ENCODE measurements at places on chromosomes 6 and 20.

GRCh38 chr6:134317471-134318131 is at the start of gene SGK1:
SGK1 (minus strand) TSS chr6:134318112; CDS start chr6:134317460, 652 bp downstream.
- DNase-seq: no peak

DNA sequence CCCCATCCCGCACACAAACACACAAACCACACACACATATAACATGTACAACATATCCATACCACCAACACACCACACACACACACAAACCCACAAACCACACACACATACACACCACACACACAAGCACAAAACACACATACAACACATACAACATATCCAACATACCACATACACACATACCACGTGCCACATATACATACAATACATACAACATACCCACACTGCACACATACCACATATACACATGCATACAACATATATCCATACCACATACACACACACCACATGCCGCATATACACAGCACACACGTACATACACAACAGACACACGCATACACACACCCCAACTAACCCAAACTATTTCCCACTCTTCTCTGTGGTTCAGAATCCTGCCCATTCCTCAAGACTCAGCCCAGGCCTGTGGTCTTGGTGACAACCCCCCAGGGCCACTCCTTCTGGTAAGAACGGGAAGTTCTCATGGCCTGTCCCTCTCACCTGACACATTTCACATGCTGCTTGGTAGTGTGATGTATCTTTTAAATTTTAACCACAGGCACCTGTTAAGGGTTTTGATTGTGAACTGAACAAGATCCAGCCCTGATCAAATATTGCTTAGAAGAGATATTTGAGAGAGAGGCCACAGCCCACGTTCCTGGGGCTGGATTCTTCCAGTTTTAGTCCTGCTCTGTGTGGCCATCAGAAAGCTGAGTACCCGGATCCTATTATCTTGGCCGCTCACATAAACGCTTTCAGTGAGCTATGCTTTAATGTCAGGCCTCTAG is 55.9 kb upstream of the KCNK16 start:
- no peak for DNase-seq

- DNase-seq: no peak
Observed at GRCh38 chr6:169269180-169270076, 15.8 kb upstream of the THBS2 start.

DNA sequence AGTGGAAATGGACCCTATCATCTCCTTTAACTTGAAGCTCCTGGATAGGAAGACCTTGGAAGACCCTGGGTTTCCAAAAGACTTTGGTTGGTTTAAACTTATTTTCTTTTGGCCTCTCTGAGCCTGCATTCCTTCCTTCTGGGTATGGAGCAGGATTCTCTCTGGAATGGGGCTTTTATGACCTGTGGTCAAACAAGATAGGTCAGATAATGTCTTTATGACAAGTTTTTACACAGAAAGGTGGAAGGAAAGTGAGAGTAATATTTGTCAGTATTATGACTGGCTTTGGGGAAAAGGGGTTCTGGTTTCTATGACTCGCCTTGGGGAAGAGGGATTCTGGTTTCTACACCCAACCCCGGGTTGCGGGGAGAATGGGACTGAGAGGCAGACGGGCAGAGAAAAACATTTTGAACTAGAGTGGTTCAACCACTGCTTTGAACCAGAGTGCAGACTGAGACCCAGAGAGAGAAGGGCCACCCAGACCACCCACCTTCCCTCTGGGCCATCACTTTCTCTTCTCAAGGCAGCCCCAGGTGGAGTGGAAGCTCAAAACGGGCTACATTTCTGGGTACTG is 37.6 kb upstream of the KCNK5 start:
- DNase-seq: no peak

DNA sequence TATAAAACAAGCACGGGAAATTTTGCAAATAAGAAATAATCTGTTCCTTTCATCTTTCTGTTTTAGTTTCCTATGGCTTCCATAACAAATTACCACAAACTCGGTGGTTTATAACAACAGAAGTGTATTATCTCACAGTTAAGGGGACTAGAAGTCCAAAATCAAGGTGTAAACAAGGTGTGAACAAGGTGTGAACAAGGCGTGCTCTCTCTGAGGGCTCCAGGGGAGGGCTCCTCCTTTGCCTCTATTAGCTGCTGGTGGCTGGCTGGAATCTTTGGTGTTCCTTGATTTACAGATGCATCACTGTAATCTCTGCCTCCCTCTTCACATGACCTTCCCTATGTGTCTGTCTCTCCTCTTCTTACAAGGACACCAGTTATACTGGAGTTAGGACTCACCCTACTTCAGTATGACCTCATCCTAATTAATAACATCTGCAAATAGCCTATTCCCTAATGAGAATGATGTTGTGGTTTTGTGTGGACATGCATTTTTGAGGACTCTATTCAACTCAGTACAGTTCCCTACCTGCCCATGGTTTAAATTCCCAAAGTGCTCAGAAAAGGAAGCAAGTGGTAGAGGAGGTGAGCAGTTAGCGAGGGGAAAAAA is 17.5 kb upstream of the BMP5 start:
- DNase-seq: no peak

- DNase-seq: no peak
Observed at GRCh38 chr20:1479831-1480595, 11.2 kb downstream of the SIRPB2 start.

DNA sequence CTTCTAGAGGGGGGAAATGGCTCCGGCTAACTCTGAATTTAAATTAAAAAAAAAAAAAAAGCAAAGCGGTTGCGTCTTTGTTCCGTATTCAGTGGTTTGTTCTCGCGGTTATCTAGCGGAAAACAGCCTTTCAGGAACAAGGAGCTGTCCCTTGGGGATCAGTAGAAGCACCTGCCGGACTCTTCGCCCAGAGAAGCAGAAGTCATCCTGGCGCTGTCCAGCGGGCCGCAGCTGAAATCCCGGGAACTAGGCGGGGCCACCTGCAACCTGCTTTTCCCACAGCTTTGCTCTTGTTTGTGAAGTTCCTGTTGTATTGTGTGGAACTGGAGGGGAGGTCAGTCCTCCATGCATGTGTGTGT is 43.9 kb upstream of the GJE1 start:
- DNase-seq: peak; percentile 9

- no peak for DNase-seq
Observed at GRCh38 chr6:153207617-153208016, 76.5 kb upstream of the RGS17 start.

DNA sequence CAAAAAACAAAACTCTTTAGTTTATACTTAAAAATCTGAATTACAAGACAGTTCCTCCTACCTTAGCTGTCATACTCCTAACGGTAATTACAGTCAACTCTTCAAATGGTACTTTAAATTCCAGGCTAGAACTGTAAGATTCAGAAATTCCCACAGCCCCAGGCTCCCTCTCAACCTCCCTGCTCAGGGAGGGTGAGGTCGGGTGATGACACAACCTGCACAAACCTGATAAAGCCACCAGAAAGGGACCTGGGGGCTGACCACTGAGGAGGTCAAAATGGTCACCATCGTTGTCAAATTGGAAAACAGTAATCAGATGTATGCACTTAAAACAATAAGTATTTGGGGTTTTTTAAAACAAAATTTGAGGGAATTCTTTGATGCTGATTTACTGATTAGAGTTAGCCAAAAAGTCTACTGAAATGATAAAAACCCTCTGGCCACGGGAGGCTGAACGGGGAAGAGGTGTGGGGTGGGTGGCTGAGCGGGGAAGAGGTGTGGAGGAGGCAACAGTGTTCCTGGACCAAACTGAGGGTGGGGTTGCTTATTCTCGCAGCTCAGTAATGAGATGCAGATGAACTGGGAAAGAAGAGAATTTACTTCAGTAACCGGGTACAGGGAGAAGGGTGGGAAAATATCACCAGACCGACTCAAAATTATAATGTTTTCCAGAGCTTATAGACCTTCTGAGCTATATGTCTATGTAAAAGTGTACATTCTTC is 52.4 kb downstream of the SLC22A1 start:
- DNase-seq: no peak

GRCh38 chr6:118876814-118877213 is 17.1 kb upstream of the ASF1A start:
- DNase-seq: peak; percentile 11

DNA sequence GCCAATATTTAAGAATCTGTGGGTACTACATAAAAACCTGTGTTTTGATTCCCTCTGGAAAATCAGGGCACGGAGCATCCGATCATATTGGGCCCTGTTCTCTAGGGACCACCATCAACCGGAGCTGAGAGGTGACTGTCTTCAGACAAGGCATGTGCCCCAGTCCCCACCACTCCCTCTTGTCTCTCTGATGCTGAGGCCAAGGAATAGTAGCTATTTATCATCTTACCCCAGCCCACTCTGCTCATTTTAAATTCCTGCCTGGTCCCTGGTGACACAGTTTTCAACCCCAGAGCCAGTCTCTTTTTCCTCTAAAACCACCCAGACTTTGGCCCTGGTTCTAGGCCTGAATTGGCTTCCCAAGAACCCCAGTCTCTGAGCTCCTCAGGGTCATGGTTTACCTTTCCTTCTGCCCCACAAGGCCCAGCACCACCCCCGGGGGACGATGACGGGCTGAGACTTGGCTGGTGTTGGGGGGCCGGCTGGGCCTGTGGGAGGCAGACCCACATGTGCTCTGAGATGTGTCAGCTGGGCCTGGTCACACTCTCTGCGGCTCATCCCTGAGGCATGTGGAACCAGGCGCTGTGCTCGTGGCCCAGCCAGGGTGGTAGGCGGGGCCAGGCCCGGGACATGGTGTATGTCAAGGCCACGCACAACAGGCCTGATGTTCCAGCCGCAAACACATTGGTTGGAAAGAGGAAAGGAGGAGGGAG is 114.4 kb downstream of the CEBPB start:
- DNase-seq: peak; percentile 97

DNA sequence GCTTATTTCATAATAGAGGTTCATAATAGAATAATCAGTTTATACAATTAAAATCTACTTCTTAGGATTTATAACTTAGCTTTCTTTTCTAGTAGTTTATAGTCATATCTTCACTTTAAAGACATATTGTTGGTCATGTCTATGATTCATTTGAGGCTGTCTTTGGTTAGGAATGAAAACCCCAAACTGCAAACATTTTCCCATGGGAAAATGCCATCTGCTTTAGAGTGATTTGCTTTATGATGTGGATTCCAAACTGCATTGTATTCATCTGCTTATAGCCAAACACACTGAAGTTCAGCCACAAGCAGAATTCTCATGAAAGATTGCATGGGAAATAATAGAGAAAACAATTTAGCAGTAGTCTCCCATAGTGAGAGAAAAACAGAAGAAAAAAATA is 128.0 kb downstream of the RFPL4B start:
- peak; percentile 94 for DNase-seq

DNA sequence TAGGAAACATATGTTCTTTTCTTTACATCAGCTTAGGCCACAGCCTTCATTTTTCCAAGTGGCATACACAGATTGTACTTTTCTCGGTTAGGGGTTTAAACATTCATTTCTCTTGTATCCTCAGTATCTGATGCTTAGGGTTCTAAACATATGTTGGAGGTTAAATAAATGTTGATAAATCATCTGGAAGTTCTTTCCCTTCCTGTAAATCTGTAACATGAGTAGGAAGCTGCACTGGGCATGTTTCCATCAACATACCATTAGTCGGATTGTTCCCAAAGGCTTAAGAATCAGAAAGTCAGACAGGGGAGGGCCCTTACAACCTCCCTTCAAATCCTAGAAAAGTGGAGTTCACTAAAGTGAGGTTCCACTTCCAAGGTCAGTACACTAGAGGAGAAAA is 54.8 kb upstream of the BCLAF1 start:
- DNase-seq: peak; percentile 34

GRCh38 chr6:69349771-69350170 is 447.0 kb downstream of the LMBRD1 start:
- DNase-seq: no peak

GRCh38 chr6:95357380-95358020 is 219.8 kb upstream of the MANEA start:
- no peak for DNase-seq

DNA sequence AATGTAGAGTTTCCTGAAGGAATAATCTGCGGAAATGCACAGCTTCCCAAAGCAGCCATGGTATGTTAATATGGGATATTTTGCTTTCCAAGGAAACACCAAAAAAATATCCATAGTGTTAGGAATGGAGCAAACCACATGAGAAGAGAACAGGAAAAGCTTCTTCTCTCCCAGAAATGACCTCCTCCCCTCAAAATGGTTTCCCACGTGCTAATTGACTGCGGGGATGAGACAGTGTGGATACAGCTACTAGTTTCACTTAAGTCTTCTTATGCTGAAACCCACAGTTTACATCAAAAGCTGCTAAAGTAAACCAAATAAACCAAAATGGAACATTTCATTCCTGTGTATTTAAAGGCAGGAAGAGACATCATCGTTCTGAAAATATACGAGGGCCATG is 69.4 kb downstream of the FYN start:
- DNase-seq: no peak

GRCh38 chr6:33183071-33183683 is 9.1 kb downstream of the COL11A2 start:
- no peak for DNase-seq

DNA sequence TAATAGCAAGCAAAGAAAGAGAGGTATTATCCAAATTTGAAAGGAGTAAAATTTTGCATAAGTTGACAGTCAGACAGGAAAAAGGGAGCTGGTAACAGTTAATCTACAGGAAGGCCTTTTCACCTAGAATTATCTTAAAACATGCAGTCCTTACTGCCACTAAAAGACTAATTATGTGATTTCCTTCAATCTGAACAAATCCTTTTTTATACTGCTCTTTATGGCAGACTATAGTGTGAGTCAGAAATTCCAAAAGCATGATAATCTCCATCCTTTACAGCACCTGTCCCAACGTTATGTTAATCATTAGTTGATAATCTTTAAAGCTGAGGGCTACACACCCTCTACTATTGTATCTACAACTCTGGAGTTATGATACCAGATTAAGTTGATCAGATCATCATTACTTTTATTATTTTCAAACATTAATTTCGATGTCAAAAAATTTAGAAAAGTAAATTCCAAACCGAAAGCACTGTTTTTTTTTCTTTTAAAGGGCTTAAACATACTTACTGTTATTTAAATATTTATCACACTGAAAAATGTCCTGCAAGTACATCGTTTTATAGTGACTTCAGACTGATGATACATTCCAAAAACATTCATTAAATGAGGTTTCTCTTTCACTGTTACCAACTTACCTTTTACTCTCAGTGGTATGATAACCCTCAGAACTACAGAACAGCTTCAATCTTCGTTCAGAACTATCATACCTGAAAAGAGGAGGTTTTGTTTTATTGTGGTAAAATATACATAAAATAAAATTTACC is 33.2 kb upstream of the AKAP7 start:
- no peak for DNase-seq

GRCh38 chr20:41733151-41733550 is 115.0 kb upstream of the CHD6 start:
- DNase-seq: no peak

GRCh38 chr20:35578469-35578868 is 36.6 kb downstream of the ERGIC3 start:
- no peak for DNase-seq

GRCh38 chr6:166253281-166253681 is 54.9 kb downstream of the PRR18 start:
- DNase-seq: no peak

GRCh38 chr6:10478187-10479040 is 42.7 kb upstream of the GCNT2 start:
- DNase-seq: peak; percentile 11

Data from GM04504 (cell line).